Glutamatergic neuron (in vitro differentiated cells): ENCODE measurements at places on chromosomes 16 and 17.
A peak's percentile ranks its signal among the peaks of the same experiment; 100 is the strongest.

GRCh38 chr16:77359065-77359502 is 75.8 kb downstream of the ADAMTS18 start:
- DNase-seq: no peak

GRCh38 chr16:22674832-22675191 is 139.2 kb upstream of the HS3ST2 start:
- no peak for DNase-seq

DNA sequence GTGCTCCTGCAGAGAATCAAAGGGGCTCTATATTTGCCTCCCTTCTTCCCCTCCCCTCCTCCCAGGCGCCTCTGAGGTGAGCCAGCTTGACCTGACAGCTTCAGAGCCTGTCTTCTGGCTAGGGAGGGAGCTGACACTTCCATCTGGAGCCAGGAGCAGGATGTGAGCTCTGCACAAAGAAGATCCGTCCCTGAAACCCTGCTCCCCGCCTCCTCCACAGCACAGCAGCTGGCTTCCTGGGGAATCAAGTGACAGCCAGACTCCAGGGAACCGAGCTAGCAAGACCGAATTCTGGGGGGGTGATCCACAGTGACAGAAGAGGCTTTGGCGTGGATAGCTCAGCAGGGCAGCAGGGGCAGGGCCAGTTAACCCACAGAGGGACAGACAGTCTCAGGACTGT is 37.2 kb downstream of the CCDC182 start:
- DNase-seq: peak; percentile 79

DNA sequence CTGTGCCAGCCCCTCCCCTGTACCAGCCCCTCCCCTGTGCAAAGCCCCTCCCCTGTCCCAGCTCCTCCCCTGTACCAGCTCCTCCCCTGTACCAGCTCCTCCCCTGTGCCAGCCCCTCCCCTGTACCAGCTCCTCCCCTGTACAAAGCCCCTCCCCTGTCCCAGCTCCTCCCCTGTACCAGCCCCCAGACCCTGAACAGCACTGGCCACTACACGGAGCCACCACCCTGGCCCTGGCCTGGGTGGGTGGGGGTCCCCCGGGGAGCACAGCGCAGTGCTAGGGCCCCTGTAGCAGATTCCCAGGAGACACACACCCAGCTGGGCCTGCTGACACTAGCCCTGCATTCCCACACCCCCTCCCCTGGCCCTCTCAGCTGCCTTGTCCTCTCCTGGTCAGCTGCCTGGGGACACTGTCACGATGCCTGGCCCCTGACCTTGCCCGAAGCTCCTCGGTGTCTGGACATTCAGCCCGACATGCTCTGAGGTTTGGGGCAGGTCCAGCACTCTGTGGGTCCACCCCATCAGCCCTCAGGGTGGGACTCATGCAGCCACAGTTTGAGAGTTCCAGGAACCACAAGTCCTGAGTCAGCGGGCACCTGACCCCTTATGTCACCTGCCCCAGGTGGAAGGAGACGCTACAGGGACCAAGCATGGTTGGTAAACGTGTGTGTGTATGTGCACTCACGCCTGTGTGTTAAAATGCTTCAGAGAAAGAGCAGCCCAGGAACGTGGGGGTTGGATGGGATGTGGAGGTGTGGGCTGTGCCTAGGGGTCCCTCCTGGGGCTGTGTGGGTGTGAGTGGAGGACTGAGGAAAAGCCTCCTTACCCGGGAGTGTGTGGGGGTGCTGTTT is 114.2 kb downstream of the METRNL start:
- DNase-seq: peak; percentile 4

DNA sequence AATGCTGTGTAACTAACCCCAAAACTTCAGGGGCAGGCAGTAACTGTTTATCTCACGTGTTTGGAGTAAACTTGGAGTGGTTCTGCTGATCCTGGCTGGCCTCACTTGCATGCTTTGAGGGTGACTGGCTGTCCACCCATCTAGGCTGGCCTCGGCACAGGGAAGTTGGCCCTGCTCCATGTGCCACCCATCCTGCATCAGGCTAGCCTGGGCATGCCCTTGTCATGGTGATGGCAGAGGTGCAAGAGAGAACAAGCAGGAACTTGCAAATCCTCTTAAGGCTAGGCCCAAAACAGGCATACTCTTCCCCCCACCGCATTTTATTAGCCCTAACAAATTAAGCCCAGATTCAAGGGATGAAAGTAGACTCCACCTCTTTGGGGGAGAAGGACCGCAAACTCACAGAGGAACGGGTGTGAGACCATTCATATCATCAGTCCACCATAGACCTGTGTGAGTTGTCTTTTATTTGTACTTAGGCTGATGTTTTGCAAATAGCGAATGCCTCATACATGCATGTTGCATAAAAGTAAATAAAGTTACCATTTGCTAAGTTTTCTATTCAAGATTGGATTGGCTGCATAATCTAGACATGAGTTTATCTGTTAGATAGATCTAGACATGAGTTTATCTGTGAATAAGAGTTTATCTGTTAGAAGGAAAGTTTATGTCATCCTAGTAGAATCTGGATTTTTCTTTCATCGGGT is 221.0 kb downstream of the CCDC182 start:
- DNase-seq: no peak

DNA sequence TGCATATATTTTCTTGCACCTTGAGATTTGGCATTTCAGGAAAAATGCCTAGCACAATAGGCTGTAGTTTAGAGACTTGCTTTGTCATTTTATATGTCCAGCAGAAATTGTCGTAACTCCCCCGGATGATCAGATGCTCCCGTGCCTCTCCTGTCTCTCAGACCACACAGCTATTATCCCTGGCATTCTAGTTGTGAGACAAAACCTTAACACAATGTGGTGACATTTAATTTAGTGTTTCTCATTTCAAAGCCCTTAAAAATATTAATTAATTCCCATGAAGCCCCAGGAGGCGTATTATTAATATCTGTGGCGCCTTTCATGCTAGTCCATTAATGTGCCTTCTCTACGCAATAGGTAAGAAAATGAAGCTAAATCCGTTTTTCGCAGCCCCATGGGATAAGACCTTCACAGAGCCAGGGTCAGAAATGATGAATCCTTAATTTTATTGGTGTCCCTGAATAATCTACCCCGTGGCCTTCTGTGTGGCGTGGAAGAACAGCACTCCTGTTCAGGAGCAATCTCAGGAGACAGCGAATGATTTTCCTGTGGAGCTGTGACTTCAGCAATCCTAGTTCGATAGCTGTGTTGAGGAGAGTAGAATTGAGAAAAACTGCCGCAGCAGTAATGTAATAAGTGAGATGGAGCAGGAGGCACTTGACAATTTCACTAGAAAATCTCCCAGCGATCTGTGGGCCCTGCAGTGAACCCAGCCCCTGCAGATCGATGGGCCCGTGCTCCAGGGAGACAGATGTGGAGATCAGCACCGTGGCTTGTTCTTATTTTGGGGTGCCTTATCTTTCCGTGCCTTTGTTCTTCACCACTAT is 157.9 kb downstream of the RPTOR start:
- DNase-seq: no peak
